ENCODE measurements at places on chromosomes 3 and 15. TPM values are rescaled to one million over a fixed set of nuclear protein-coding genes. Genes with fewer than 3 reads are reported as not detected.

Gene PARP15
- polyA plus RNA-seq = 1.3 TPM

Gene ALAS1
- polyA plus RNA-seq = 42.7 TPM

Gene STAG1
- 8.1 TPM for polyA plus RNA-seq

Gene CLSTN2
- 0.10 TPM for polyA plus RNA-seq

Gene FBXO40
- polyA plus RNA-seq = not detected

Gene RIOX2
- polyA plus RNA-seq = 13.0 TPM

Gene NMNAT3
- 3.6 TPM for polyA plus RNA-seq

Gene DENND4A
- polyA plus RNA-seq = 5.0 TPM

Gene MCTP2
- 2.8 TPM for polyA plus RNA-seq

Gene YEATS2
- 4.2 TPM for polyA plus RNA-seq

Gene SCG5
- 1.4 TPM for polyA plus RNA-seq

Gene SLC2A2
- polyA plus RNA-seq = not detected

Gene COL6A5
- polyA plus RNA-seq = 0.05 TPM

Gene CCR5
- 0.68 TPM for polyA plus RNA-seq

Gene ACTRT3
- polyA plus RNA-seq = 1.1 TPM

Gene PLA2G4D
- not detected for polyA plus RNA-seq

Gene KY
- polyA plus RNA-seq = 0.12 TPM

Gene CDC25A
- polyA plus RNA-seq = 2.6 TPM

Gene PYGO1
- polyA plus RNA-seq = 1.5 TPM

Gene CCR4
- 0.15 TPM for polyA plus RNA-seq

Gene PPM1L
- 0.61 TPM for polyA plus RNA-seq

Gene LTF
- polyA plus RNA-seq = 8.1 TPM

Gene ERICH6
- not detected for polyA plus RNA-seq

Gene GOLGA6A
- polyA plus RNA-seq = not detected

Gene FSTL1
- 15.8 TPM for polyA plus RNA-seq

Gene RTP1
- polyA plus RNA-seq = not detected

Gene LRRN1
- 0.20 TPM for polyA plus RNA-seq

Gene LZTFL1
- polyA plus RNA-seq = 8.6 TPM

Gene CNTN3
- polyA plus RNA-seq = 1.5 TPM

Gene DUSP7
- 11.2 TPM for polyA plus RNA-seq

Gene AADACL2
- polyA plus RNA-seq = not detected

Gene SLC27A2
- 1.6 TPM for polyA plus RNA-seq

Gene ST3GAL6
- 5.8 TPM for polyA plus RNA-seq

Gene SNAP23
- 47.8 TPM for polyA plus RNA-seq

Gene SV2B
- polyA plus RNA-seq = 0.06 TPM

Gene ZBBX
- not detected for polyA plus RNA-seq

Gene ANKRD34C
- not detected for polyA plus RNA-seq

Gene WDR49
- polyA plus RNA-seq = not detected

Gene LRRC3B
- polyA plus RNA-seq = 0.44 TPM

Gene ZIC1
- not detected for polyA plus RNA-seq

Gene SLC24A5
- not detected for polyA plus RNA-seq

Gene C3orf49
- polyA plus RNA-seq = not detected

Gene LRRC49
- polyA plus RNA-seq = 4.0 TPM

Gene GSK3B
- polyA plus RNA-seq = 9.0 TPM

Gene SMCO1
- not detected for polyA plus RNA-seq

Gene PIGX
- polyA plus RNA-seq = 7.6 TPM

Gene CYP1A2
- not detected for polyA plus RNA-seq

Gene NANOGP8
- not detected for polyA plus RNA-seq

Gene UBE2E2
- 20.0 TPM for polyA plus RNA-seq
